ENCODE measurements at places on chromosomes 3 and 15.

DNA sequence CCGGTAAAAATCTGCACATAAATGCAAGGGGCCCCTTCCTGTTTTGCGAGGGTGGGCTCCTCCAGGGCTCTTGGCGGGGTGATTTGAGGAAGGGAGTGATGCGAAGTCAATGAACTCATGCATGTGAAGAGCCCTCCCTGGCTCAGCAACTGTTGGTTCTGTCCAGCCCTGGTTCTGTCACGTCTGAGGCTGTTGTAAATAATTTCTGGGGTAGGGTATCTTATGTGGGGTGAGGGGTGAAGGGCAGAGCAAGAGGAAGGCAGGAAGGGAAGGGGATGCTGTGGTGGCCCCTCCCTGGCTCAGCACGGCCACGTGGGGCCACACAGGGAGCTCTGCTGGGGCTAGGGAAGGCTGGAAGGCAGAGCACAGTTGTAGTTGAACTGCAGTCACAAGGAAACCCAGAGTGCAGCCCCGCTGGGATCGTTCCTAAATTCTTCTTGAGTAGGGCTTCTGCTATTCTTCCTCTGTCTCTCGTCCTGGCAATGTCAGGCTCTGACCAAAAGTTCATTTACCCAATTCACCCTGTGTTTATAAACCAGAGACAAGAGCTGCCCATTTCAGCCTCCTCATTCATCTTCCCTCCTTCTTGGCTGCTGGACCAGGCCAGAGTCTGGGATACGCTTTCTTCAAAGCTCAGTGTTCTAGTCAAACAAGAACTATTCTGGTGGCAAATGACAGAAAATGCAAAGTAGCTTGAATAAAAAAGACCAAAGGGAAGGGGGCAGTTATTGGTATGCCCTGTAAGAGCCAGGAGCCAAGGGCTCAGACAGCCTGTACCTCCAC is 14.8 kb upstream of the TOPBP1 start:
- DNase-seq, result no peak

DNA sequence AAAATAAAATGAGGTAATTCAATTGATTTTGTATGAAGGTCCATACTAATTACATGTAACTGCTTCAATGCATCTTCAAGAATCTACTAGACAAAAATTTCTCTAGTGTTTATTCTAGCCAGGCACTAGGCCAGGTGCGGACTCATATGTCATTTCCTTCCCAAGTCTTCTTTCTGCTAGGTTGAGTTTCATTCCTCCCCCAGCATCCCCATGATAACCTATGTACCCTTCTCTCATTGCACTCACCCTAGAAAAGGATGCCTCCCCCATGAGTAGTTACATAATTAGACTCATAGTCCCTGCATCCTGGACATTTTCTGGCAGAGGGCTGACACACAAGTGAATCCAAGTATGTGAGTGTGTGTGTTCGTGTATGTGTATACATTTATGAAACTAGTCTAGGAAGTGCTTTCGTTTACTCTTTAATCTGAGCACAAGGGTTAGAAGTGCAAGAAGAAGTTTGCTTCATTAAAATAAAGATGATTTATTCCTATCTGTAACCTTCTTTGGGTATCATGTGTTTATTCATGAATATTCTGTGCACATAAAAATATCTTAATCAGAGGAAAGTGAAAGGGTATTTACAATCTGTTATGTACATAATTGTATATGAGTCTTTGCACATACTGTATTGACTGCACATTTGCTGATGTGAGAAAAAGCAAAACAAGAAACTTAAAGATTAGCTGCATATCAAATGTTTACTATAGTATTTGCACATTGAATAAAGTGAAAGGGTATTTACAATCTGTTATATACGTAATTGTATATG is 585.6 kb upstream of the ZNF717 start:
- no peak for DNase-seq

- DNase-seq, result no peak
These were observed 4.6 kb upstream of the SAMMSON start for GRCh38 chr3:69994919-69995318.

DNA sequence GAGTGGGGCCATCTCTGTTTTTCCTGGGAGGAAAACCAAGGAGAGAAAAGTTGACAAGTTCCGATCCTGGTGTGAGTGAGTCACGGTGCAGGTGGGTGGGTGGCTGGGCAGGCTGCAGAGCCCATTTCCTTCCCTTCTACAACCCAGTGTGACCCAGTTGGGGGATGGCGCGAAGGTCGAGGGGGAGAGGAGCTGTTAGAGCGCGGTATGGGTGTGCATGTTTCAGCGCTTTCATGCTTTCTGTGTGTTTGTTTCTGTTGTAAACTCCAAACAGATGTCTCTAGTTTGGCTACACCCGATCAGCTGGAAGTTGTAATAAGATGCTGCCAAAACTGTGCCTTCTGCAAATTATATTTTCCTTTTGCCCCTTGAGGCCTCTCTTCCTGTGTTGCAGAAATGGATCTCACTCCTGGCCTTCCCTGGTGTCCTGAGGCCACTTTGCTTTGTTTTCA is 3.8 kb downstream of the FAM43A start:
- no peak for DNase-seq

GRCh38 chr3:170508839-170509238 is 77.0 kb downstream of the SLC7A14 start:
- DNase-seq, result no peak

- DNase-seq, result no peak
These were observed 48.5 kb downstream of the PCSK6 start for GRCh38 chr15:101440846-101441590.
